ENCODE measurements at places on chromosomes 16 and 17.

GRCh38 chr17:14733376-14733775 is 432.5 kb downstream of the HS3ST3B1 start:
- DNase-seq, result no peak

- DNase-seq, result peak; percentile 25
These were observed 93.4 kb downstream of the IRF8 start for GRCh38 chr16:85992359-85992758.

- no peak for DNase-seq
These were observed 2.8 kb downstream of the CEMP1 start for GRCh38 chr16:2528161-2529060.

DNA sequence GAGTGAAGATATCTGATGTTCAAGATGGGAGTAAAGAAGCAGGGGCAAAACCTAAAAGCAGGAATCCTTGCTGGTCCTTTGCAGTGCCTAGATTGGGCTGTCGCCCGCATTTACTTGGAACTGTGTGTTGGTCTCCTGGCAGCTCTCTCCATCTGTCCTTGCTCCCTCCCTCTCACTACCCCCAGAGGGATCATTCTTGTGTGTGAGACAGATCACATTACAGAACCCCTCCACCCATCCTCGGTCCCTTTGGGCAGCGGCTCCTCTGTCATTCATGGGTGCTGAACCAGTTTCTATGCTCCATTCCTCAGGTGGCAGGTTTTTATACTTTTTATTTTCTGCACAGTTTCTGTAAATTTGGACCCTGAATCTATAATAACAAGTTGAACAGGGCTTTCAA is 99.4 kb upstream of the MYOCD start:
- no peak for DNase-seq

DNA sequence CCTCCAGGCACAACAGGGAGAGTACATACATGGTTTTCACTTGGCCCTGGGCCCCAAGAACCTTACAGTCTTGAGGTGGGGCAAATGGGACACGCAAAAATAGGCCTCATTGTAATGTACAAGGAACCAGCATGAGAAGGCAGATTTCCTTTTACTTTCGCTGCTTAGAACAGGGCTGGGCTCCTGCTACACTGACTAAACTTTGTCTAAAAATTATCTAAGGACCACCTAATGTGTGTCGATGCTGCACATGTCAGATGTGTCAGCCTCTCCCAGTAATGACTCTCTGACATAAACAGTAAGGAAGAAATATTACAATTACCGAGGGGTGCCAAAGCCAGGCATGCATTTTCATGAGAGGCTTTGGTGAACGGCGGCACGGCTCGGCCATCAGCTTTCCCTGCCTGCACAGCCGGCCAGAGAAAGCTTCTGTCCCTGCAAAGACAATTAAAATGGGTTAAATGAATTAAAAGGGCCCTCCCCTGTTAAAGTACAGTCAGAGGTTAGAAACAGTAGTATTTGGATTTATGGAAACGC is 224.2 kb upstream of the IRX3 start:
- no peak for DNase-seq

DNA sequence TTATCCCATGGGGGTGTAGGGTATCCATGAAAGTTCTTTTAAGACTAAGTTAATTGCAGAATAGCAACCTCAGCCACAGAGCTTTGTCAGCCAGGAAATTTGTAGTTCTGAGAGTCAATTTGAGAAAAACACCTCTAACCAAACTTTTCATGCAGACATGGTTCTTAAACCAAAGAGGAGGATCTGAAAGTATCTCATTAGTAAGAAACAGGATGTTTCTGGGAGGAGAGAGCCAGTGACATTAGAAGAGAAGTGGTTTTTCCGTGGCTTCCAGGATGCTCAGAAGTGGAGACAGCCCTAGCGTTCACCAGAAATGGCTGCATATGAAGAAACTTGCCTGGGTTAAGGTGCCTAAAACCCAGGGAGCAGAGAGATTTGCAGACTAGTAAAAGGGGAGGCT is 7.9 kb downstream of the GNAO1 start:
- no peak for DNase-seq

GRCh38 chr17:74921026-74921681 is 1.9 kb downstream of the USH1G start:
- no peak for DNase-seq

- DNase-seq, result no peak
These were observed 56.1 kb upstream of the ACSF3 start for GRCh38 chr16:89037261-89038152.

DNA sequence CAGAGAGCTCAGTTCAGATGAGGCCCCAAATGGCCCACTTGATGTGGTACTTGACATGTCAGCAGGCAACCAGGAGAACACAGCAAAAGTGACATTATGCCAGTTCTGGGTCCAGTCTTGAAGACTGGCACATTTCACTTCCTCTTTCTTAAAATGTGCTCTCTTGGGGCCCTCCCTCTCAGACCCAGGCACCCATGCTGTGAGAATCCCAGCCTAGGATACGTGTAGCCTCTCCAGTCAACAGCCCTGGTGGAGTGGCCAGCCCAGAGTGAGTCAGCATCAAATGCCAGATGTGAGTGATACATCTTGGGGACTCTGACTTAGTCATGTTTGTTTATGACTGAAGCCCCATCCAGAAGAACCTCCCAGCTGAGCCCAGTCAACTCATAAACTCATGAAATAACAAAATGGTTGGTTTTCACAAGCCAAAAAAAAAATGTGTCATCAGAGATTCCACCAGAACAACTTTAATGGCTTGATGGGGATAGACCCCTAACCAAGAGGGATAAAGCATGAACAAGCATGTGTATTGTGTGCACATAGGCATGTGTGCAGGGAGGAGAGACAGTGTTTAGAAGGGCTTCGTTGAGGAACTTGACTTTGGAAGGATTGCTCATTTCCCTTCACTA is 82.5 kb upstream of the TNRC6C start:
- peak; percentile 72 for DNase-seq

GRCh38 chr17:32909787-32910369 is 18.1 kb upstream of the TMEM98 start:
- no peak for DNase-seq

Data from 8988T (cell line).